ENCODE measurements at places on chromosomes 7 and 10.

- H3K36me3 ChIP-seq: no peaks in the 10 kb centered on the region
- no peak overlapping the region for H3K4me3 ChIP-seq
- H3K4me1 ChIP-seq: no peaks in the 10 kb centered on the region
- no peak overlapping the region for H3K27ac ChIP-seq
These were observed 23.2 kb upstream of the ARHGAP22 start for GRCh38 chr10:48627984-48628609.

DNA sequence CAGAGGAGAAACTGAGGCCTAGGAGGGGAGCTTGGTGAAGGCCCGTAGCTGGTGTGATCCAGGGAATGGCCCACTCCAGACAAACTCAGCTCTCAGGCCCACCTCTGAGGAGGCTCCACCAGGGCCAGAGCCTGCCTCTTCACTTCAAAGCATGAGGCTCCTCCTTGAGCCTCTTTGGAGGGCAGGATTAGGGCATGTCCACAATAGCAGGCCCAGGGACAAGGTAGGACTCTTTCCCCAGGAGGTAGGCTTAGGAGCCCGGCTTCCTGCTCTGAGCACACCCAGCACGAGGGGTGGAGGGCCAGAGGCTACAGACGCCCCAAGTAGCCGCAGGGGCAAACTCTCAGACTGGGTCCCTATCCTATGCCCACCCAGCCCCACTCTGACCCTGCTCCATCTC is 164.6 kb upstream of the ZMIZ1 start:
- no peak overlapping the region for H3K27ac ChIP-seq
- no peaks in the 10 kb centered on the region for H3K36me3 ChIP-seq
- H3K27me3 ChIP-seq: no peaks in the 10 kb centered on the region
- no peaks in the 10 kb centered on the region for H3K4me1 ChIP-seq

DNA sequence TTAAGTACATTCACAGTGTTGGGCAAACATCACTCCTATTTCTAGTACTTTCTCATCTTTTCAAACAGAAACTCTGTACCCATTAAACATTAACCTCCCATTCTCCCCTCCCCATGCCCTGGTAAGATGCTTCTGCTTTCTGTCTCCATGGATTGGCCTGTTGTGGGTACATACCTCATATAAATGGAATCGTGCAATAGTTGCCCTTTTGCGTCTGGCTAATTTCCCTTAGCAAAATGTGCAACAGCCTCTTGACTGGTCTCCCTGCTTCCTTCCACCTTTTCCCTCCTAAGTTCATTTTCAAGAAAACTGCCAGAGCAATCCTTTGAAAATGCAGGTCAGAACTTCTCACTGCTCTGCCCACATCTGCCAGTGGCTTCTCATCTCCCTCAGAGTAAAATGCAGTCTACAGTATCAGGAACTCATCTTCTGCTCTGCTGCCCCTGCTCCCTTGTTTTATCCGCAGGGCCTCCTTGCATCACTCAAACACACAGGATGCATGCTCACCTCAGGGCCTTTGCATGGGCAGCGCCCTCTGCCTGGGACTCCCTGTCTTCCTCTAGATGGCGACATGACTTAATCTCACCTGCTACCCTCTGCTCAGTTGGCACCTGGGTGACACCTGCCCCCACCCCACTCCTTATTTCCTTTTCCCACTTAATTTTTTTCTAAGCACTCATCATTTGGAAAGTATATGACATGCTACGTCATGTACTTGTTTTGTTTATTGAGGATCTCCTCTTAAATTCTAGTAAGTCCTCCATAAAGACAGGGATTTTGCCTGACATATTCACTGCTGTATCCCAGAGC is 44.3 kb upstream of the ECHDC3 start:
- no peaks in the 10 kb centered on the region for H3K4me1 ChIP-seq
- no peak overlapping the region for H3K27ac ChIP-seq
- no peak overlapping the region for H3K4me3 ChIP-seq
- H3K36me3 ChIP-seq: no peaks in the 10 kb centered on the region
- no peak for DNase-seq
- no peaks in the 10 kb centered on the region for H3K27me3 ChIP-seq

GRCh38 chr7:2971914-2972834 is 71.5 kb downstream of the CARD11 start:
- no peaks in the 10 kb centered on the region for H3K4me1 ChIP-seq
- no peak overlapping the region for H3K4me3 ChIP-seq
- H3K27ac ChIP-seq: no peak overlapping the region
- DNase-seq: no peak
- no peaks in the 10 kb centered on the region for H3K36me3 ChIP-seq
- no peaks in the 10 kb centered on the region for H3K27me3 ChIP-seq

DNA sequence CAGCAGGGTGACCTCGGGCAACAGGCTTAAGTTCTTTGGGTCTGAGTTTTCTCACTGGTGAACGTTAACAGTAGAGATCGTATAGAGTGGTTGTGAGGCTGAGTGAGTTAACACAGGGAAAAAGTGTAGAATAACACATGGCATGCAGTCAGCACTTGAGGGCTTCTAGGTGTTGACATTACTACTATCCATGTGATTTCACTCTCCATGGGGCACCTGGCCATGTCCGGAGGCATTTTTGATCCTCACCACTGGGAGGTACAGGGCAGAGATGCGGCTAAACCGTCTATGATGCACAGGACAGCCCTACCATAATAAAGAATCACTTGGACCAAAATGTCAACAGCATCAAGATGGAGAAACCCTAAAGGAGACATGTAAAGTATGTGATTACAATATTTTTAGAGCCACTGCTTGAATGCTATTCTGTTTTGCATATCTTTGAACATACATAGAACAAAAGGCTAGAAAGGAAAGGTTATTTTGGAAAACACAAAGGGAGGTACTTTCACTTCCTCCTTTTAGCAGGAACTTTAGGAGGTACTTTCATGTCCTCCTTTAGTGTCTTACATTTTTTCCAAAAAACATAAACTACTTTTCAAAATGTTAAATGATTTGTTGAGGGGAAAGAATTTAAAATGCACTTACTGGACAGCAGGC is 44.3 kb downstream of the NOD1 start:
- H3K27ac ChIP-seq: no peak overlapping the region
- H3K4me1 ChIP-seq: peaks cover 4% of the 10 kb centered on the region
- H3K27me3 ChIP-seq: no peaks in the 10 kb centered on the region
- no peaks in the 10 kb centered on the region for H3K36me3 ChIP-seq
- no peak overlapping the region for H3K4me3 ChIP-seq

GRCh38 chr7:103843689-103844480 is 145.6 kb downstream of the RELN start:
- H3K27me3 ChIP-seq: no peaks in the 10 kb centered on the region
- DNase-seq: no peak
- no peak overlapping the region for H3K4me3 ChIP-seq
- H3K36me3 ChIP-seq: no peaks in the 10 kb centered on the region

GRCh38 chr10:75088640-75089039 is 22.8 kb upstream of the SAMD8 start:
- H3K27me3 ChIP-seq: no peaks in the 10 kb centered on the region
- H3K4me3 ChIP-seq: no peak overlapping the region
- DNase-seq: no peak
- no peaks in the 10 kb centered on the region for H3K36me3 ChIP-seq

DNA sequence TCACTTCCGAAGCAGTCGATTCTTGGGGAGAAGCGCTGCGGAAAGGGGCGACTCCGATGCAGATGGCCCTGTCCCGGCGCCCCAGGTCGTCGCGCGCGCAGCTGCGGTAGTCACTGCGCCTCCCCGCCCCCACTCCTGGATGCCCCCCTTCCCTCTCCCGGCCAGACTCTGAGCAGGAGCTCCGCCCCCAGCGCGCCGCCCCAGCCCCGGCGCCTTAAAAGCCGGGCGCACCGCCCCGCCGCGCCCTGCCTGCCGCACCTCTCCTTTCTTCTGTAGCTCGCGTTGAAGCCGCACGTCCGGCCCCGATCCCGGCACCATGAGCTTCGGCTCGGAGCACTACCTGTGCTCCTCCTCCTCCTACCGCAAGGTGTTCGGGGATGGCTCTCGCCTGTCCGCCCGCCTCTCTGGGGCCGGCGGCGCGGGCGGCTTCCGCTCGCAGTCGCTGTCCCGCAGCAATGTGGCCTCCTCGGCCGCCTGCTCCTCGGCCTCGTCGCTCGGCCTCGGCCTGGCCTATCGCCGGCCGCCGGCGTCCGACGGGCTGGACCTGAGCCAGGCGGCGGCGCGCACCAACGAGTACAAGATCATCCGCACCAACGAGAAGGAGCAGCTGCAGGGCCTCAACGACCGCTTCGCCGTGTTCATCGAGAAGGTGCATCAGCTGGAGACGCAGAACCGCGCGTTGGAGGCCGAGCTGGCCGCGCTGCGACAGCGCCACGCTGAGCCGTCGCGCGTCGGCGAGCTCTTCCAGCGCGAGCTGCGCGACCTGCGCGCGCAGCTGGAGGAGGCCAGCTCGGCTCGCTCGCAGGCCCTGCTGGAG is at the start of gene INA:
INA (plus strand) TSS at position 243 of the 817 bp plus-strand sequence; CDS start at position 317, 74 bp downstream.
- H3K4me1 ChIP-seq: no peaks in the 10 kb centered on the region
- DNase-seq: no peak
- no peak within 1 kb of the TSS for H3K27ac ChIP-seq
- H3K4me3 ChIP-seq: no peak within 1 kb of the TSS

DNA sequence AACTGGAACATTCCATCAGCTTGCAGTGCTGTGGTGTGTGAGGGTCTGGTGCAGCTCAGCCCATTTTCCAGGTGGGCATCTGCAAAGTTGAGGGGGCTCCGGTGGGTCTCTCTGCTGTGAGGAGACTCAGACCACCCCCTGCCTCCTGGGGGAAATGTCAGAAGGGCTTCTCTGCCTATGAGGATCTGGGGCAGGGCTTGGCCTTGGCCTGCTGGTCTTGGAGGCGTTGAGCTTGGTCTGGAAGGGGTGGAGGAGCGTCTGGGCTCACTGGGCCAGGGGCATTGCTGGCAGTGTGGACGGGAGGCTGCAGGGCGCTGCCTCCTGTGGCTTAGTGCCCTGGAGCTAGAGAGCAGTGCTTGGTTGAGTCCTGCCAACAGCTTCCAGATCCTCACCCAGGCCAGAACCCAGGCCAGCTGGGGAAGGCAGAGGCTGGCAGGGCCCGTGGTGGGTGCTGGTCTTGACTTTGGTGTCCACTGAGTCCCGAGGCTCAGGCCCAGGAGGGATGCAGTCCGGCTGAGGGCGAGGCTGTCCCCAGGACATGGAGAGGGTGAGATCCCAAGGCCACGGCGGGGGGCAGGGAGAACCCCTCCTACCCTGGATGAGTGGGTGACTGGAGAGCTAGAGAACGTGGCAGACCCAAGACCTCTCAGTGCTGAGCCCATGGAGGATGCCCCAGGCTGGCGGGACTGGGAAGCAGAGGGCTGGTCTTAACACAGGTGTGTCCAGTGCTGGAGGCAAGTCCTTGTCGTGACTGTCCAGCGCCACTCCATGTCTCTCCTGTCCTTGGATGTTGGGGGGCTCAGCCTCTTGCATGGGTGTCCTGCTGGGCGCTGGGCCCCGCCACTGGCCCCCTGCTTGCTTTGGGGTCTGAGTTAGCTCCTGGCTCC is 2.8 kb downstream of the SPRN start:
- peaks cover 3% of the 10 kb centered on the region for H3K27me3 ChIP-seq
- no peak overlapping the region for H3K4me3 ChIP-seq
- H3K36me3 ChIP-seq: no peaks in the 10 kb centered on the region
- no peak overlapping the region for H3K27ac ChIP-seq
- H3K4me1 ChIP-seq: no peaks in the 10 kb centered on the region

All from breast epithelium (tissue), 4 donors.